B cell (primary cell): ENCODE measurements at places on chromosomes 1 and 21.

GRCh38 chr1:41882486-41882885, 36.2 kb downstream of the HIVEP3 start:
- DNase-seq = no peak

DNA sequence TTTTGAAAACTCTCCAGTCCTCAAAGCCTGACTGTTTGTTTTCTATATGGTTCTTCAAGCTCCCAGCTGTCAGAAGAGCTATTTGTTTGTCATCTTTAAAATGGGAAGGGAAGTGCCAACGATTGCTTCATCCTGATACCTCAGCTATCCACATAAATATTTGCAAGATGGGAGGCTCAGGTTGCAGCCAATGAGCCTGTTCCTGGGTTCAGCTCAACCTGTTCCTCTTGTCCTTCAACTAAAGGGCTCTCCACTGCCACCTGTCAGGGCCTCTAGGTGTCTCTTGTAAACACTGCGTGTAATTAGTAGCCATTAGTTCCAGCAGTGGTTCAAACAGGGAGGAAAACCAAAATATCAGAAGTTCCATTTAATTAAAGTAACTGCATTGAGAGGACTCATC, 445.1 kb downstream of the AJAP1 start:
- no peak for DNase-seq

DNA sequence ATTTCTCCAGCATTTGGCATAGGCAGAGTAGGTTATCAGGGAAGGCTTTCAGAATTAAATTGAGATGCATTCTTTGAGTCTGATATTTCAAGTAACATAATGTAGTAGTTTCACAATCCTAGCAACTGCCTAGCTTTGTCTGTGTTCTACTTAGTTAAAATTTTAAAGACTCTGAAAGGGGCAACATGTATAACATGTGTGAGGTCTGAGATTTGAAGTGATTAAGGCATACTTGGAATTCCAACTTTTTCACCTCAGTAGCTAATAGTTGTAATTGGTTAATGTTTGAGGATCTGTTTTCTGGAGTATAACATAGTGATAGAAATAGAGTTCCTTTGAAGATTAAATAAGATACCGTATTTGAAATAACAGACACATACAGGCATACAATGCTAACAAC, 335.2 kb upstream of the BEND5 start:
- DNase-seq = no peak

DNA sequence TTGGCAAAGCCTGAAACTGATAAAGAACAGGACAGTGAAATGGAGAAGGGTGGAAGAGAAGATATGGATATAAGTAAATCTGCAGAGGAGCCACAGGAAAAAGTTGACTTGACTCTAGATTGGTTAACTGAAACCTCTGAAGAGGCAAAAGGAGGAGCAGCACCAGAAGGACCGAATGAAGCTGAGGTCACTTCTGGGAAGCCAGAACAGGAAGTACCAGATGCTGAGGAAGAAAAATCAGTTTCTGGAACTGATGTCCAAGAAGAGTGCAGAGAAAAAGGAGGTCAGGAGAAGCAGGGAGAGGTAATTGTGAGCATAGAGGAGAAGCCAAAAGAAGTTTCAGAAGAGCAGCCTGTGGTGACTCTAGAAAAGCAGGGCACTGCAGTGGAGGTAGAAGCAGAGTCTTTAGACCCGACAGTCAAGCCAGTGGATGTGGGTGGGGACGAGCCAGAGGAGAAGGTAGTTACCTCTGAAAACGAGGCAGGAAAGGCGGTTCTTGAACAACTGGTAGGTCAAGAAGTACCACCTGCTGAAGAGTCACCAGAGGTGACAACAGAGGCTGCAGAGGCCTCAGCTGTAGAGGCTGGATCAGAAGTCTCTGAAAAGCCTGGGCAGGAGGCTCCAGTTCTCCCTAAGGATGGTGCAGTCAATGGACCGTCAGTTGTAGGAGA, 16.3 kb downstream of the CCDC17 start:
- peak; percentile 8 for DNase-seq

DNA sequence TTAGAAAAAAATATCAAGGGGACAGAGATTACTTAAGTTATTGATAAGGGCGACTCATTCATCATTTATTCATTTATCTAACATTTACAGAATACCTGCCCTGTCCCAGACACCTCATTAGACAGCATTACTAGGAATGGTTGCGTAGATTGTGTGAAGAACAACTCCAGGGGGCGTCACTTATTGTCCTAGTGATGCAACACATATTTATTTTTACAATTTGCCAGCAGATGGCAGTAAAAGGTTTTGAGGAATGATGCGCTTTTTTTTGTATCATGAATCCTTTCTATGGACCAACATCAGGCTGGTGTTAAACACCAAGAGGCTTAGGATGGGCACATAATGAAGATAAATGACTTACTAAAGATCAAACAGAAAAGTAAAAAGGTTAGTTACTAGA, 5.5 kb downstream of the NCAM2 start:
- DNase-seq = no peak

DNA sequence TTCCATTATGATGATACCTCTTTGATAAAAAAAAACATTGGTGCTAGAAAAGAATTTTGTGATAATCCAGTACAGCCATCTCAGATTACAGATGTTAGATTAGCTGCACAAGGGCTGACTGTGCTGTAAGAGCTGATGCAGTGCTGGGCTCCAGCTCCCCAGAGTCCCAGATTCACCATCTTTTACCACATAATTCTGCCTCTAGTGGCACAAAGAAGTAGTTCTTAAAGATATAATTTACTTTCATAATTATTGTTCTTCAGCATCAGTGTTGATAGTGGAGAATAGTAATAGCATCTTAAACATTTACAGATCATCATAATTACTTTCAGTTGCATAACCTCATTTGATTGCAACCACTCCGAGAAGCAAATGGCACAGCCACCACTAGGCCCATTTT, 262.1 kb downstream of the BRINP2 start:
- no peak for DNase-seq

- no peak for DNase-seq
Observed at GRCh38 chr1:52444463-52444862, 40.1 kb downstream of the PRPF38A start.

GRCh38 chr1:156406251-156406650, 37.2 kb downstream of the RHBG start:
- no peak for DNase-seq
